D721Med (cell line): ENCODE measurements at places on chromosomes 11 and 22.

GRCh38 chr11:32065865-32066629 is 24.8 kb upstream of the RCN1 start:
- no peak for DNase-seq

DNA sequence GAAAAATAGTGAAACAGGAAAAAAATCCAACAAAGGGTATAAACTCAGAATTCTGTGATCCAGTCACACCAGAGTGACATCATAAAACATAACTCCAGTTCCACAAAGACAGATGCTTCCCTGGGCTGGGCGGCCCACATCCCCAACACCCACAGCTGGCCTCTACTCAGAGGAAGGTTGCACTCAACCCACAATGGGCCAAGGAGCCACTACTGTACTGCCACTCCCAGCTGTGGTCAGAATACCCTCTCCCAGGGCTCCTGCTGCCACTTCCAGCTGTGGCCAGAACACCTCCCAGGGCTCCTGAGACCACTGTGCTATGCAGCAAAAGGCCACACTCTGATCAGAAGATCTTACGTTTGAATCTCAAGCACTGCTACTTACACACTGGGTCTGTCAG is 18.3 kb downstream of the SMCO4 start:
- DNase-seq: no peak

DNA sequence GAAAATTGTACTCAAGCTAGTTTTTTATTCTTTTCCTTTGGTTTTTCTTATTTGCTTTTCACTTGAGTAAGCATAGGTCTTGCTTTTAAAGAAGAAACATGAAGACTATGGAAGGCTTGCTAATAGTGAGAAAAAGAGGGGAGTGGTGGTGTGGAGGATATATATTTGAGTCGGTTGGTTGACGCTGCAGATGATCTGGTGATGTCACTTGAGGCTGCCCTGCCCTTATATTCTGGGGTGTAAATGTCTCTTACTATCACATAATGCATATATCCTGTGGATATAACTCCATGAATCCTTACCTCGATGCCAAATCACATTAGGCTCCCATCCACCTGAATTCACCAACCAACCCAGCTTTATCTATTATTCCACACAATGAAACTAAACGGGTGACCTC is 2.9 kb downstream of the GRIA4 start:
- no peak for DNase-seq

GRCh38 chr11:65045728-65046127 is 4.7 kb downstream of the SAC3D1 start:
- no peak for DNase-seq

GRCh38 chr11:103109818-103110388 is 677 bp downstream of the DYNC2H1 start:
- DNase-seq: no peak

DNA sequence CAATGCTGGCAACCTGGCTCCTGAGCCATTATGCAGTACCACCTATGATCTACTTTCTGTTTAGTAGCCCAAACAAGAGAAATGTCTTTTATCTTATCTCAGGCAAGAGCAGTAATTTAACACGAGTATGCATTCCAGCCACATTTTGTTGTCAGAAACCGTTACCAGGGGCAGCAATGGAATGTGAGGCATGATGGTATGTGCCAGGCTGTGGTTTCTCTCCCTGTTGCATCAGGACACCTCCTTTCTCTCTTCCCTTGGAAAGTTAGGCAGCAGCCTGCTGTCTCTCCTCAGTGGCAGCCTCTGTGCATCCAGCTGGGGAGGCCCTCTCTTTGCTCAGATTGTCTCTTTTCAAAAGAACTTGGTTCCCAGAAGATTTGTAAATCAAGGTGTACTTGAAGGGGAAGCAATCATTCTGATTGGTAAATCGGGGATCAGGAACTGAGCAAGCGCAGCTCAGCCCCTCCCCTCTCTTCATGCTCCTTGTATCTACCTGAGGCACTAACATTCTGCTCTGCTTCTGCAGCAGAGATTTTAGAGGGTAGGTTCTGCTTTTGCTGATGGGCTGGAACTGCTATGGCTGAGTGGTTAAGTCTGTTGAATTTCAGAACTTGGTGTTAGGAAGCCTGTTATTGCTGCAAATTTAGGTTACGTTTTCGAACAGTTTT is 229.2 kb downstream of the ADAMTS15 start:
- DNase-seq: no peak

GRCh38 chr22:28822930-28823551 is 22.7 kb upstream of the XBP1 start:
- DNase-seq: no peak
